Posterior vena cava (tissue), 2 donors: ENCODE measurements at places on chromosomes 16 and 17. TPM values are rescaled to one million over a fixed set of nuclear protein-coding genes. Genes with fewer than 3 reads are reported as not detected.

Gene PRSS36
- total RNA-seq: 5.2 TPM

Gene SLC26A11
- total RNA-seq: 11.9 TPM

Gene LYRM9
- total RNA-seq: 7.8 TPM

Gene RNF167
- total RNA-seq: 62.7 TPM

Gene PRSS33
- not detected for total RNA-seq

Gene TRIM16
- total RNA-seq: 12.0 TPM

Gene CTRB2
- total RNA-seq: 9.1 TPM
